Natural killer cell treated with Interleukin-12 subunit alpha and Interleukin-12 subunit beta and Interleukin-15 and Interleukin-18, amount 100 ng/mL, for 72 hours (primary cell): ENCODE measurements at places on chromosomes 2 and 18. TPM values are rescaled to one million over a fixed set of nuclear protein-coding genes. Genes with fewer than 3 reads are reported as not detected.
A peak's percentile ranks its signal among the peaks of the same experiment; 100 is the strongest.

The ANKRD29 gene
- not detected for total RNA-seq

The FEV gene
- not detected for total RNA-seq

The LCLAT1 gene
- total RNA-seq, result 33.1 TPM

The RNU2-63P gene
- 13.9 TPM for total RNA-seq

The EVX2 gene
- total RNA-seq, result not detected

The PSTPIP2 gene
- 65.6 TPM for total RNA-seq

The SIX2 gene
- not detected for total RNA-seq

The AUP1 gene
- total RNA-seq, result 190 TPM

The UPP2 gene
- not detected for total RNA-seq

The TUBA3E gene
- not detected for total RNA-seq

- no peaks in the 10 kb centered on the region for H3K4me1 ChIP-seq
- no peak for DNase-seq
- no peak overlapping the region for H3K4me3 ChIP-seq
- peaks cover 40% of the 10 kb centered on the region for H3K27me3 ChIP-seq
- H3K36me3 ChIP-seq, result no peaks in the 10 kb centered on the region
Observed at GRCh38 chr2:714005-714741, 37.0 kb upstream of the TMEM18 start.

DNA sequence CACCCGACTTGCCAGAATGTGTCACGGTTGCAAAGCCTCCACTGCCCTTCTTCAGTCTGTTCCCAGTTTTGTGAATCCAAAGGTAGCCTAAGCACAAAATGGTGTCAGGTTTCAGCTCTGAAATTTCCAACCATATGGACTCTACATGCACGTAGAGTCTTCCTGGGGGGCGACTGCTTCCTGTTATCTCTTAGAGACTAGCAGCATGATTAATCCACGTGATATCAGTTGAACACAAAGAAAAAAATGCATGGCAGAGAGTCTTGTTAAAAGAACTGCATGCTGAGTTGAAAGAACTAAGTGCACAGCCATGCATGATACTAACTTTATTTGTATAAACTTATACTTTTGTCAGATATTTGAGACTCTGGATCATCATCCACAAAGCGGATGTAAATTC lies 404.4 kb downstream of the SOCS6 start:
- H3K4me3 ChIP-seq, result no peak overlapping the region
- H3K4me1 ChIP-seq, result no peaks in the 10 kb centered on the region
- H3K36me3 ChIP-seq, result no peaks in the 10 kb centered on the region
- no peaks in the 10 kb centered on the region for H3K27me3 ChIP-seq
- no peak overlapping the region for H3K27ac ChIP-seq

GRCh38 chr2:176665086-176665485 lies 395.8 kb downstream of the MTX2 start:
- H3K36me3 ChIP-seq, result no peaks in the 10 kb centered on the region
- no peak overlapping the region for H3K4me3 ChIP-seq
- H3K4me1 ChIP-seq, result no peaks in the 10 kb centered on the region

GRCh38 chr2:120345608-120346007 lies 328 bp upstream of the INHBB start:
- peaks cover 37% of the 10 kb centered on the region for H3K27me3 ChIP-seq
- H3K36me3 ChIP-seq, result no peaks in the 10 kb centered on the region
- H3K27ac ChIP-seq, result no peak overlapping the region
- peaks cover 6% of the 10 kb centered on the region for H3K4me1 ChIP-seq
- H3K4me3 ChIP-seq, result peak overlapping the region; percentile 44
- no peak for DNase-seq

DNA sequence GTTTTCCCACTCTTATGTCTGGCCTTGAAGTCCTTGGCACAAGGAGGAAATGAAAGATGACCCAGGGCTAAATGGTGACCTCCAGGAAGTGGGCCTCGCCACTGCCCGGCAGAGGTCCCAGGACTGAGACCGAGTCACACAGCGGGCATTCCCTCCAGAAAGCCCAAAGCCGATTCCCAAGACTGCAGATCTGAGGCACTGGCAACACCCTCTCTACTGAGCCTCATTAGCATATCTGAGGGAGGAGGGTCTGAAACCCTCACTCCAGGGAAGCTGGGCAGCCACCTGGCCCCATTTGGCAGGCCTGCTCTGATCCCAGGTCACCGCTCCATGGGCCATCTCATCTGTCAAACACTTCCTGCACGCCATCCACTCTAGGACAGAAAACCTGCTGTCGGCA lies 29.1 kb downstream of the FAM178B start:
- no peak overlapping the region for H3K4me3 ChIP-seq
- no peak for DNase-seq
- H3K36me3 ChIP-seq, result no peaks in the 10 kb centered on the region
- H3K27me3 ChIP-seq, result no peaks in the 10 kb centered on the region
- H3K4me1 ChIP-seq, result peaks cover 20% of the 10 kb centered on the region

DNA sequence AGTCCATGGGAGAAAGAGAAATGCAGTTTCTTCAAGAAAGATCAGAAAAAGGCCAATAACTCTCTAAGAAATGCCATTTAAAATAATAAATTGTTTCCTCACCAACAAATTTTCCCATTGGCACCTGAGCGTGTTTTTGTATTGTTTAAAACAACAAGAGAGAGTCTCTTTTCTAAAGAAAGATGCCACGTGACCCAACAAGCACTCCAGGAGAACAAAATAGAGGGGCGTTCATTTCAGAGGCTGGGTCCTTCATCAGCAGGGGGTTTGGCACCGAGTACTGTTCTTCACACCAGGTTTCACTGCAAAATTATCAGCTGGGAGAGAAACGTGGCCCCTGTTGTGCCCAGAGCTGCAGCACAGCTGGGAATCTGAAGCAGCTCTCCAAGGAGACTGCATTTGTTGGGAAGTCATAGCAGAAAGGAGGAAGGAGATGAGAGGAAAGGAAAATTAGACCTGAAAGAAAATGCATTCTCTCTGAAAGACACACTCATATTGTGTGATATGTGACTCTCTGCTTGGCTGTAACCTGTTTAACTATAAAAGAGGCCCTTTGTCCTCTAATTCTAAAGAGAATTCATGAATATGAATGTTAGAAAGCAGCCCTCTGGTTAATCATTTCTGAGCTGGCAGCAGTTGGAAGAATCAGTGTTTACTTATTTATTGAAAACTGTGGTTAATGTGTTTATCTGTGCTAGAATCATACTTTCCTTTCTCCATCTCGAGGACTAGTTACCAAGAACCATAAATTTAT lies 205.3 kb upstream of the CDH20 start:
- no peak overlapping the region for H3K4me3 ChIP-seq
- no peaks in the 10 kb centered on the region for H3K4me1 ChIP-seq
- no peak overlapping the region for H3K27ac ChIP-seq

- no peaks in the 10 kb centered on the region for H3K27me3 ChIP-seq
- H3K27ac ChIP-seq, result no peak overlapping the region
- DNase-seq, result no peak
- H3K4me3 ChIP-seq, result no peak overlapping the region
Observed at GRCh38 chr18:67281746-67282145, 234.8 kb downstream of the DSEL start.

DNA sequence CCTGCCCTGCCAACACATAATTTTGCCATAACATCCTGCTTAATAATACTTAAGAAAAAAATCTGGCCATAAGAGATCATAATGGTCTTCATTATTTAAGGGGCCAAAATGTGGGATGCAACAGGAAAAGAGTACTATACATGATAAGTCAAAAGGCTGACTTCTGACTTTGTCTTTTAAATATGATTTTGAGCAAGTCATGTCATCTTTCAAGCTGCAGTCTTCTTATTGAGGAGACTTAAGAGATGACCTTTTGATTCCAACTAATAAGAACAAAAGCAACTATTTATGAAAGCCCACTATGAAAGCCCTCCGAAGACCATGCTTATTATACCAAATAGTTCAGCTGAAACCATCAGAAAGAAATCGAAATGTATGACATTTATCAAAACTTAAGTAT lies 41.6 kb downstream of the PUM2 start:
- H3K4me1 ChIP-seq, result peaks cover 14% of the 10 kb centered on the region
- H3K27ac ChIP-seq, result no peak overlapping the region
- no peak for DNase-seq

- H3K36me3 ChIP-seq, result peaks cover 15% of the 10 kb centered on the region
- peak overlapping the region; percentile 63 for H3K4me3 ChIP-seq
- no peak for DNase-seq
Observed at GRCh38 chr2:190887089-190887488, 6.5 kb downstream of the GLS start.

DNA sequence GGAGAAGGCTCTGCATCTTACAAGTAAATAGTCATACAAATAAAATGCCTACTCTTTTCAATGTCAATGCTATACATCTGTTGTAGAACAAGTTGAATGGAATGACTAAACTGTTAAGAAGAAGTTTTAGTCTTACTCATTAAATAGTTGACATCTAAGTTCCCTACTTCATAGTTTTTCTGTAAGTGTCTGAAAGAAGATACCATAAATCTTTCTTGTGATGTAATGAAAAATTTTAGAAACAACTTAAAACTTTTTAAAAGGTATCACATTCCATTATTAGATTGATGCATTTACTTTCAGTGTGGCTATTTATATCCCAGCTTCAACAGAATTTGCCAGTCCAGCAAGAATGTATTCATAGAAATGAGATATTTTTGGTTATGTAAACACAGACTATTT lies 185.2 kb upstream of the EPC2 start:
- H3K27ac ChIP-seq, result no peak overlapping the region
- no peaks in the 10 kb centered on the region for H3K27me3 ChIP-seq
- no peaks in the 10 kb centered on the region for H3K4me1 ChIP-seq
- H3K4me3 ChIP-seq, result no peak overlapping the region
- no peaks in the 10 kb centered on the region for H3K36me3 ChIP-seq
- DNase-seq, result no peak

GRCh38 chr2:11807156-11808015 lies 61.0 kb downstream of the LPIN1 start:
- H3K27ac ChIP-seq, result no peak overlapping the region
- no peaks in the 10 kb centered on the region for H3K27me3 ChIP-seq
- H3K4me3 ChIP-seq, result no peak overlapping the region
- H3K36me3 ChIP-seq, result peaks cover 45% of the 10 kb centered on the region
- DNase-seq, result no peak

- H3K27me3 ChIP-seq, result peaks cover 26% of the 10 kb centered on the region
- DNase-seq, result no peak
- H3K4me3 ChIP-seq, result no peak overlapping the region
- H3K4me1 ChIP-seq, result no peaks in the 10 kb centered on the region
- no peaks in the 10 kb centered on the region for H3K36me3 ChIP-seq
Observed at GRCh38 chr2:104769096-104769495, 84.8 kb upstream of the POU3F3 start.

GRCh38 chr2:81097361-81097760 lies 792.8 kb upstream of the LRRTM1 start:
- H3K4me1 ChIP-seq, result no peaks in the 10 kb centered on the region
- no peak overlapping the region for H3K4me3 ChIP-seq
- no peak overlapping the region for H3K27ac ChIP-seq
- H3K36me3 ChIP-seq, result peaks cover 4% of the 10 kb centered on the region
- no peaks in the 10 kb centered on the region for H3K27me3 ChIP-seq

DNA sequence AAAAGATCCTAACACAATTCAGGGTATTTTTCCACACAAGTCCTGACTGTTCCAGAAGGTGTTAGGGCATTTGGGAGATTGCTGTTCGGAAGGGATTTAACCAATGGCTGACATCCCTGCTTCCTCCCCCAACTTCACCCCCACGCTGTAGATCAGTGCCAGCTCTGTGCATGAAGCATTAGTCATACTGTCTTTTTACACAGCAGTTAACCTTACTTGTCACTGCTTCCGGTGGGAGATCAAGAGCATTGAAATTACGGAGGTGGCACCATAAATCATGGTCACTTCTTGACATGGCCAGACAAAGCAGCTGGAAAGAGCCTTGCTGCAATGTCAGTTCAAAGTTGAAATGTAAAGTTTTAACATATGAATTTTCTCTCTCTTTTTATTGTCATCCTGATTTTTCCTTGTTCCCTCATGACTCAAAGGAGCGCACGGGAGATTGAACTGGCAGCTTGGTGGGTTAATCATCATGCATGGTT lies 70.2 kb downstream of the HRH4 start:
- peaks cover 33% of the 10 kb centered on the region for H3K27me3 ChIP-seq
- H3K4me3 ChIP-seq, result no peak overlapping the region
- H3K27ac ChIP-seq, result no peak overlapping the region
- no peaks in the 10 kb centered on the region for H3K36me3 ChIP-seq
- peaks cover 3% of the 10 kb centered on the region for H3K4me1 ChIP-seq

GRCh38 chr2:19127616-19128015 lies 230.8 kb downstream of the OSR1 start:
- H3K27me3 ChIP-seq, result no peaks in the 10 kb centered on the region
- H3K36me3 ChIP-seq, result no peaks in the 10 kb centered on the region
- H3K27ac ChIP-seq, result no peak overlapping the region
- H3K4me3 ChIP-seq, result no peak overlapping the region
- H3K4me1 ChIP-seq, result no peaks in the 10 kb centered on the region

DNA sequence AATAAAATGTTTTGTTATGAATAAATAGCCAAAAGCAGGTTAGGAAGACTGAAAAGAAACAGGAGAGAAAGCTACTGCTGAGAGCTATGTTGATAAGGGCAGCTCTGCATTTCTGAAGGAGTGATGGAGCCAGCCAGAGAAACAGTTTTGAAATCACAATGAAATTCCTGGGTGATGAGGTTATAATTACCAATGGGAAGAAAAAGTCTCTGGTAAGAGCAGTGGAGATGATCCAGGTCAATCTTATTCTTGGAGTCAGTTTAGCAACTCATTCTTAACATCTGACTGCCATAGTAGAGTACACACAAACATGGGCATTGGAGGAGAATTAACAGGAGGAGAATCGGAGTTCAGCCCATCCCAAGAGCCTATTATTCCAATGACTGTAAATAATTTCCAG lies 2.4 kb downstream of the ALKAL2 start:
- DNase-seq, result no peak
- peaks cover 8% of the 10 kb centered on the region for H3K27me3 ChIP-seq
- no peak overlapping the region for H3K4me3 ChIP-seq
- H3K4me1 ChIP-seq, result no peaks in the 10 kb centered on the region
- H3K27ac ChIP-seq, result no peak overlapping the region

GRCh38 chr2:97966545-97967215 lies 29.1 kb downstream of the TMEM131 start:
- H3K4me1 ChIP-seq, result peaks cover 76% of the 10 kb centered on the region
- DNase-seq, result no peak
- H3K27ac ChIP-seq, result peak overlapping the region; percentile 40
- no peaks in the 10 kb centered on the region for H3K27me3 ChIP-seq
- H3K36me3 ChIP-seq, result no peaks in the 10 kb centered on the region

- H3K4me1 ChIP-seq, result no peaks in the 10 kb centered on the region
- peaks cover 6% of the 10 kb centered on the region for H3K36me3 ChIP-seq
- H3K4me3 ChIP-seq, result no peak overlapping the region
- no peak for DNase-seq
- no peaks in the 10 kb centered on the region for H3K27me3 ChIP-seq
Observed at GRCh38 chr2:185644828-185645227, 93.8 kb upstream of the FSIP2 start.

DNA sequence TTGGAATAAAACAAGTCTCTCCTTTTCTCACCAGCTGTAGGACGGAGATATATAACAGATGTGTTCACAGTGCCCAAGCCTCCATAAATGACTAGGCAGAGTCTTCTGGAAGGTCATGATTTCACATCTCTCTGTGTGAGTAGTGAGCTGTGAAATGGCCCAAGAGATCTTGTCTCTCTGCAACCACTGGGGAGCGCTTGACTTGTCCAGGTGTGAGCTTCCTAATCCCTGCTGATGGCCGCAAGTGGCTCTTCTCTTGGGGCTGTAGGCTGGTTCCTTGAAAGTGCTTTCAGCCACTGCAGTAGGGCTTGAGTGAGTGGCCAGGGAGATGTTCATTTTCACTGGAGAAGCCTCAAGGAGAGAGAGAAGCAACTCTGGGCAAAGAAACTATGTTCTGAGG lies 38.1 kb upstream of the OTOS start:
- H3K27me3 ChIP-seq, result peaks cover 25% of the 10 kb centered on the region
- peak; percentile 34 for DNase-seq
- H3K4me3 ChIP-seq, result no peak overlapping the region
- H3K4me1 ChIP-seq, result no peaks in the 10 kb centered on the region
- no peaks in the 10 kb centered on the region for H3K36me3 ChIP-seq
